ENCODE measurements at places on chromosomes 2 and 18.

DNA sequence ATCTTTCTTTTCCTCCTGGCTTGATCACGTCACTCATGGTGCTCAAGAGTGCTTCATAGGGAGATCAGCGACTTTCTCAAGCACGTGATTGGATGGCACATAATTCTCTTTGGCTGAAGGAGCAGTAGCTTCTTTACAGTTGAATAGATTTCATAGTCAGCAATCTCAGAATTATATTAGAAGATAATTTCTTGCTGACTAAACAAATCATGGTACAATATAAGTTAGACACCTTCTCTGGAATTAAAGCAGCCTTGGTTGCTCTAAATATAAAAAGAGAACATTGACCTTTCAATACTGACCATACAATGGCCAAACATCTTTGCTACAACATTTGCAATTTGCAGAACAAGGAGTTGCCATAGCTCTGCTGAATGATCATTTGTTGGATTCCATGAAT, 238.5 kb upstream of the CHST9 start:
- no peak for DNase-seq

GRCh38 chr2:222554517-222554916, 101.4 kb downstream of the FARSB start:
- no peak for DNase-seq

DNA sequence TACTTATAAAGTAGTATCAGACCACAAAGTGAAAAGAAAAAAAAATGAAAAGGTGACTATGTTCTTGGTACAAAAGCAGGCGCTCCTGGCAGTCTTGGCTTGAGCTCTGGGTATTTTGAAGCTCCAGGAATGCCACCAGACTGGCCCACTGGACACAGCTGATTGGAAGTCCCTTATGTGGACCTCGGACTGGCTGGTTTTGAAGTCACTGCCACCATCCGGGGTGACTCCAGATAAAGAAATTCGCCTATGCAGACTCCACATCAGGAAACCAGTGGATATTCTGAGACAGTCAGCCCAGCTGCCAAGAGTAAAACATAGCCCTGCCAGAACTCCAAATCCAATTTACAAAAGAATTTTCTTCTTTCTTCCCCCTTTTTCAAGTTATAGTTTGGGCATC, 28.0 kb downstream of the ACKR3 start:
- DNase-seq, result no peak

- DNase-seq, result no peak
These were observed 158.6 kb downstream of the DYSF start for GRCh38 chr2:71611781-71612527.

DNA sequence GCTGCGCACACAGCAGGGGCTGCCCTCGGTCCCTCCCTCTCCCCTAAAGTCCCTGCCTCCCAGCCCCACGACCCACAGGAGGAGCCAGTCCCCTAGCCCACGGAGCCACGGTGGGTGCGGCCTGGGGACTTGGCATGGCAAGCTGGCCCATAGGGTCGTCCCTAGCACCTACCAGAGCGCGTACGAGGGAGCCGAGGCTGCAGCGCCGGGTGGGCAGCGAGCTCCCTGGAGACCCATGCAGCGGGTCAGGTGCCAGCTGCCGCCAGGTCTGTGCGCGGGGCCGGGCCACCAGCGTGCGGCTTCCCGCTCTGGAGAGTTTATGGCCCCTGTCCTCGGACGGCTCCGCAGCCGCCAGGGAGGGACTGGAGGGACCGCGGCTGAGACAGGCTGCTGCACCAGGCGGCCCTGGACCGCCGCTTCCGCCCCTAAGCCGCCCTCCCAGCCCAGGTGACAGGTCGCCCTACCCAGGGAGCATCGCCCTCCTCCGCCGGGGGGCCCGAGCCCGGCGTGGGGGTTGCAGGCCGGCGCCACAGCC, 273.6 kb downstream of the CCDC74A start:
- DNase-seq, result no peak
